Activated CD4-positive, alpha-beta T cell treated with anti-CD3 and anti-CD28 coated beads for 36 hours (primary cell): ENCODE measurements at places on chromosomes 1 and 21. TPM values are rescaled to one million over a fixed set of nuclear protein-coding genes. Genes with fewer than 3 reads are reported as not detected.
A peak's percentile ranks its signal among the peaks of the same experiment; 100 is the strongest.

- peak; percentile 79 for DNase-seq
These were observed 1.2 kb downstream of the SARS1 start for GRCh38 chr1:109214695-109215623.

GRCh38 chr1:153856763-153857162 is 66.0 kb downstream of the GATAD2B start:
- no peak for DNase-seq

DNA sequence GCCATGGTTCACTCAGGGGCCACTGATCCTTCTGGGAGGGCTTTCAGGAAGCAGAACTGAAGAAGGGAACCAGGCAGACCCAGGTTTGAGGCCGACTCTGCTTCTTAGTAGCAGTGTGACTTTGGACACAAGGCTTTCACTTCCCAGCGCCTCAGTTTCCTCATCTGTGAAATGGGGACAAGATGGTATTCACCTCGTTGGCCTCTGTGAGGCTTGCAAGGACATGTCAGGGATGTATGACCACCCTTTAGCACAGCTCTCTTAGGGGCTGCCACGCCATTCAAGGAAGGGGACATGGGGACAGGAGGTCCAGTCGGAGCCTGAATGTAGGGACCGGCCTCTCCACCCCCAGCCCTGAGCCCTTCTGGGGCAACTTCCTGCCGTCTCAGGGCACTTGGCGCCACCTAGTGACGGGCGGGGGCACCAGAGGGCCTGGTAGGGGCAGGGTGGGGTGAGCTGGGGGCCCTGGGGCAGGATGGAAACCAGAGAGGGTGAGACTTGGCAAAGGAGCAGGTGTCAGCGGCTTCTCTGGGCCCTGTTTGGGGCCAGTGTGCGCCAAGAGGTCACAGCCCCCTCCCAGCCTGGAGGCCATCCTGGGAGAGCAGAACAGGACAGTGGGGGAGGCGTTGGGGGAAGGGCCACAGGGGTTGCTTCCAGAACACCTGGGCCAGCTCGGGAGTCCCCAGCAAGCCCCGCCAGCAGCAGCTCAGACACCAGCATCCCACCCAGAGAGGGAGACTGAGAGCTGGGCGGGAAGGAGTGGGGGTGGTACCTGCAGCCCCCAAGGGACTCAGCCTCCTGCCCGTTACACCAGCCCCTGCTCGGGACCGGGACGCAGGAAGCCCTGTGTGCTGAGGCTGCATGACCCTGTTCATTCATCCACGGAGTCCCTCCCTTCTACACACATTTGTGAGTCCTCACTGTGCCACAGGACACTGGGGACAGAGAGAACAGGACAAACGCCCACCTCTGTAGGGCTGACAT is 102.5 kb upstream of the TARDBP start:
- DNase-seq, result peak; percentile 86

LCE3D gene
- total RNA-seq, result not detected

EPRS1 gene
- total RNA-seq, result 229 TPM

GRCh38 chr21:32753818-32754585 is 17.6 kb downstream of the PAXBP1 start:
- no peak for DNase-seq

- no peak for DNase-seq
These were observed 13.0 kb downstream of the FMN2 start for GRCh38 chr1:240104672-240105071.

DNA sequence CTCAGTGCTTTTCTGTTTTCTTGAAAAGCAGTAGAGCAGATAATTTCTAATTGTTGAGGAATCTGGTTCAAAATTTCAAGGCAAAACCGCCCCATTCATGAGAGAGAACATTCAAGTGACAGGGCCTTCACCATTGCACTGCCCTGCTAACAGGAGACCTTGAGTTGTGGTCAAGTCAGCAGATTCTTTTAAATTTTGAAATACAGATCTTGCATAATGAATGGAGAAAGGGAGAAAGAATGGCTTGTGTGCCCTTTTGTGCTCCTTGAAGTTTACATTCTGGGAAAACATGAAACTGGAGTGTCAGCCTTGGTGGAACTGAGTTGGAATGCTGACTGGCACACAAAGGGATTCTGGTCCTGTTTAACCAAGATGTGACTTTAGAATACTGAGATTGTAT is 164.5 kb upstream of the UBE2U start:
- DNase-seq, result no peak
